Vagina (tissue), 2 donors: ENCODE measurements at places on chromosomes 4 and X.

DNA sequence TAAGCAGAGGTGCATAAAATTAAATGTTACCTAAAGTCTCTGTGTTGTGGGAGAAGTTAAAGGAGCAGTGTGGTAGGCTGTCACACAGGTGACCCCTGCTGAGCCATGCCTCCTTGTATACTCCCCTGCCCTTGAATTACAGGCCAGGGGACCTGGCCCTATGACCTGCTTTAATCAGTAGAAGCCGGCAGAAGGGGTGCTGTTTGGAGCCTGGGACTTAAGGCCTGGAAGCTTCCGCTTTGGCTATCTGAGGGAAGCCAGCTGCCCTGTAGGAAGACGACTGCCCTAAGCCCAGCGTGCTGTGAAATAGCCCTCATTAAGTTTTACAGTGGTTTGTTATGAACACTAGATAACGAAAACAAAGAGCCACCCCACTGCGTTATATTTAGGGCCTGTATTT lies 34.1 kb downstream of the SPINK2 start:
- DNase-seq, result no peak

DNA sequence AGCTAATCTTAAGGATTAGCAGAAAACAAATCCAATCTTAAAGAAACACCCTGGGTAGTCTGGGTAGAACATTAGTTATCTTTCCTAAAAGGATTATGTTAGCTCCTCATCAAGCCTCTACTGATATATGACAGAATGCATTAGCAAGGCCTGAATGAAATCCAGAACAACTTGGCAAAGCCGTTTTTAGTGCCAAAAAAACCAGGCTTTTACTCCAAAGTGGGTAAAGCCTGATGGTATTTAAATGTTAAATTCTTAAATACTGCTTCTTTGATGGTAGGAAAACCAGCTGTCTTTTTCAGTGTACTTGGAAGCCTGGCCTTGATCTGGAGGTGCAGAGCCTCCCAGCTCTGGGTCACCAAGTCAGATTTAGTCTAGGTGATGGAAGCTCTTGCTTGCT lies 120.4 kb downstream of the GATB start:
- DNase-seq, result no peak

GRCh38 chr4:98630737-98631454 lies 27.5 kb downstream of the TSPAN5 start:
- DNase-seq, result no peak

DNA sequence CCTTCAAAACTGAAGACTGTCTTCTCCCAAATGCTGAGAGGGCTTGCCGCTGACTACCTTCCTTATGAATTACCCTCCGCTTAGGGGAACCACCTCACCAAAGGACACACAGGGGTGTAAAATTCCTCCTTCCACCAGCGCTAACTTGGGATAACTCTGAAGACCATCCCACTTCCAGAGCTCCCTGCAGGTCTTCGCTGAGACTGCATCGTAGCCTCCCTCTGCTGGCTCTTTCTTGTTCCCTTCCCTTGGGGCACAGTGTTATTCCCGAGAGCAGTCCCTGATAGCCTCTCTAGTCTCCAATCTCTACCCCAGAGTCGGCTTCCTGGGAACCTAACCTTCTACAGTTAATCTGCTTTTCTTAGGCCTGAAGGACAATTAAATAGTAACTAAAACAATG lies 725.5 kb upstream of the ATOH1 start:
- no peak for DNase-seq

DNA sequence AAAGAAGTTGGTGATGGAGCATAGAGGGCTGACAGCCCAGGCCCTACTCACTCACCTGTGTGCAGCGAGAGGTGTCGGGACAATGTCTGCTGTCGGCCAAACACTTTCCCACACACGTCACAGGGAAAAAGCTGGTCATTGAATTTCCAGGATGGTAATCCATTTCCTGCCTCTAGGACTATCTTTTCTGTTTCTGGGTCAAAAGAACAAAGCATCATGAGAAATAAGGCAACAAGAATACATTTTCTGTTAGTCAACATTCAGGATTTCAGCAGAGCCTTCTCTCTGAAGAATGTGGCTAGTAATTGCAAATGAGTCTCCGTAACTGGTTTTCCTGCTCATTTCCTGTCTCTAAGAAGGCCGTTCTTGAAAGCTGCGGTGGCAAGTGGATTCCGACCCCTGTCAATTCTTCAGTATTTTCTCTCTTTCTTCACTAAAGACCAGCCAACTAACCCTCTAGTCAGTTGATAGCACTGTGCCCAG lies 99.4 kb downstream of the C4orf51 start:
- no peak for DNase-seq

- DNase-seq, result no peak
Observed at GRCh38 chr4:159201168-159201567, 98.3 kb downstream of the RAPGEF2 start.

DNA sequence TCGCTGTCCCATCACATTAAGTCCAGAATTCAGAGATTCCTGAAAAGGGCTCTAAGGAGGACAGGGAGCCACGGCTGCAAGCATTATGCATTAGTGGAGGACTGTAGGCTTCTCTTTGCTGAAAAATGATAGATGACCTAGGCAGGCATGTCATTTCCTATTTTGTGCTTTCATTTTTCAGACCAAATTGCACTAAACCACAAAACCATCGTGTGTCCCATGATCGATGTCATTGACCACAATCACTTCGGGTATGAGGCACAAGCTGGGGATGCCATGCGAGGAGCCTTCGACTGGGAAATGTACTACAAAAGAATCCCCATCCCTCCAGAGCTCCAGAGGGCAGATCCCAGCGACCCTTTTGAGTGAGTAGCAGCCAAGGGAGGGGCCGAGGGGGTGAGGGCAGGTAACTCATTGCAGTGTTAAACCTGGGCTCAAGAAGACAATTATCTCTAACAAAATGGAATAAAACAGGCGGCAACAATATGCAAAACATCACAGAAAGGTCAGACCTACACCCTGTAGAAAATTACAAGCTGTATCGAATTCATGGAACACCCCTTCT lies 355.2 kb upstream of the GALNT7 start:
- no peak for DNase-seq

DNA sequence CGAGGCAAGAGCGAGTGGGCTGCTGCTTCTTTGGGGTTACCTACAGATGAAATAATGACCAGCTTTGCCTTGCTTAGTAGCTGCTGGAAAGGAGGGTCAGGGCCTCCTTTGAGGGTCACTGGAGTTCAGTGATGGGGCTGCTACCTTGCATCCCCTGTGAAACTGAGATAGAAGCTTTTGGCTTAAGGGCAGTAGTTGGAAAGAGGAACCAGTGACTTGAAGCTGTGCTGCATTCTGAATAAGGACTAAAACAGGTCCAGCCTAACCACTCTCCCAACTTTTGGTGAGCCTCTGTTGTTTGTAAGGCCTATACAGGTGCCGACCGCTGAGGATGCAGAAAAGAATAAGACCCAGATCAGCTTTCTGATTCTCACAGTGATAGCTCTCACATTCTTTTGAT lies 41.2 kb downstream of the RASL11B start:
- DNase-seq, result no peak

DNA sequence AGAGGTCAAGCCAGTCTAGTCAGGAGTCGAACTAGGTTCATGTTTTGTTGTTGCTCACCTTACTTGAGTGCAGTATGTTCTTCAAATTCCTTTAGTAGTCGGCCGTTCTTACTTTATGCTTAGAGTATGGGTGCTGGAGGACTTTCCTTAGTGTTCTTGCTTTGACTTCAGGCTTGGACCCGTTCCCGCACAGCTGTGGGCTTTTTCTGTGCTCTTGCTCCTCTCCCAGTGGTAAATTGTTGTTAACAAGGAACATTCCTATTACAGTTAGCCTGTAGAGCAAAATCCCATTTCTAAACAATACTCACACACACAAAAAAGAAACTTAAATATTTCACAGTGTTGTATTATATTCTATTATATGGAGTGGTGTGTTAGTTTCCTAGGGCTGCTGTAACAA lies 113.5 kb downstream of the RAP1GDS1 start:
- no peak for DNase-seq

- no peak for DNase-seq
Observed at GRCh38 chr4:71171592-71171991, 167.2 kb upstream of the SLC4A4 start.

- DNase-seq, result no peak
Observed at GRCh38 chr4:42478509-42478908, 81.2 kb downstream of the SHISA3 start.

DNA sequence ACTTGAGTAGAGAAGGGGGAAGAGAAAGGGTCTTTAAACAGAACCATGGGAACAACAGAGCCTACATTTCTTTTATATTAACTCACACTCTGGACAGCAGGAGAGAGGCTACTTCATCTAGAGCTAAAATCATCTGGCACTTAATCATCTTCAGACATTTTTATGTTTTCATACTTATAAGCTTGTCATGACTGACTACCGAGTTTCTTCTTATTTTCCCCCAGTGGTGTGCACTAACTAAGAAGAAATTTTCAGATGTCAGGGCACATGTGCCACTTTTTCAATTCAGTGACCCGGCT lies 11.8 kb upstream of the RTL5 start:
- DNase-seq, result no peak

DNA sequence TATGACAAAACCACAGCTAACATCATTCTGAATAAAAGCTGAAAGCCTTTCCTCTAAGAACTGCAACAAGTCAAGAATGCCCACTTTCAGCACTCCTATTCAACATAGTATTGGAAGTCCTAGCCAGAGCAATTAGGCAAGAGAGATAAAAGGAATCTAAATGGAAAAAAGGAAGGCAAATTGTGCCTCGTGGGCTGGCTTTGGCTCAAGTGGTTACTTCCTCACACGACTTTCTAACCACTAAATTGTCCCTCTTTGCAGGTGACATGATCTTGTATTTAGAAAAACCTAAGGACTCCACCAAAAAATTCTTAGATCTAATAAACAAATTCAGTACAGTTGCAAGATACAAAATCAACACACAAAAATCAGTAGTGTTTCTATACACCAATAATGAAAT lies 57.2 kb downstream of the SCML2 start:
- DNase-seq, result no peak

GRCh38 chr4:99403380-99404184 lies 31.6 kb downstream of the ADH7 start:
- no peak for DNase-seq

DNA sequence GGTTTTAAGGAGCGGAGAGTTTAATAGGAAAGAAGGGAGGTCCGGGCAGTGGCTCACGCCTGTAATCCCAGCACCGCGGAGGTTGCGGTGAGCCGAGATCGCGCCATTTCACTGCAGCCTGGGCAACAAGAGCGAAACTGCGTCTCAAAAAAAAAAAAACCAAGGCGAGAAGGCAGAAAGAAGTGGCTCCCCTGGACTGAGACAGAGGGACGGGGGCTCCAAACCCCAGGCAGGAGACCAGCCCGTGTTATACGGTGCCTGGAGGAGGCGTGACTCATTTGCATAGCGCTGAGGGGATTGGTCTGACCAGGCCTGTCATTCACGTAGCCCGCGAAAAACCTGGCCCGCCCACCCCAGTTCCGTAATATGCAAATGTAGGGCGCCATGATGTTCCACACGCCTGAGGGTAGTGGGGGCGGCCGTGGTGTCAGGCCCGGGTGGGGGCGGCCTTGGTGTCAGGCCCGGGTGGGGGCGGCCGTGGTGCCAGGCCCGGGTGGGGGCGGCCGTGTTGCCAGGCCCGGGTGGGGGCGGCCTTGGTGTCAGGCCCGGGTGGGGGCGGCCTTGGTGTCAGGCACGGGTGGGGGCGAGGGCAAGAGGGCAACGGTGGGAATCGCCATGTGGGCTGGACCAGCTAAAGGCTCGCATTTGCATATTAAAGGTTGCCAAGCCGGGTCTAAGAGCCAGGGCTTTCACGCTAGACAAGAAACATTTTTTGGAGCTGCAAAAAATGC lies 2.1 kb downstream of the PLCXD1 start:
- no peak for DNase-seq

DNA sequence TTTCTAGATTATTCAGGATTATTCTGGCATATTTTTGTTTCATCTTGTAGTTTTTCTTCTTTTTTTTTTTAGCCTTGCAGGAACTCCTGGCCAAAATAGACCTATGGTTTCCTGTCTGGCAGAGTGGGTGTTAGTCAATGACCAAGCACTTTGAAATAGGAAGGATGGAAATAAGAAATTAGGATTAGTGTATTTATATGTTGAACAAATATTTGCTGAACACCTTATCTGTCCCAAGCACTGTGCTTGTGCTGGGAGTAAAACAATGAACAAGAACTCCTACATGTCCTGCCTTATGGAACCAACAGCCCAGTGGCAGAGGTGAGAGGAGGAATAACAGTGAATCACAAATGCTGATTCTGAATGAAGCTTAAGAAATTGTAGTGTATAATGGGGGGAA lies 4.5 kb downstream of the MMRN1 start:
- DNase-seq, result no peak

GRCh38 chr4:133982533-133983224 lies 218.9 kb downstream of the PABPC4L start:
- no peak for DNase-seq

DNA sequence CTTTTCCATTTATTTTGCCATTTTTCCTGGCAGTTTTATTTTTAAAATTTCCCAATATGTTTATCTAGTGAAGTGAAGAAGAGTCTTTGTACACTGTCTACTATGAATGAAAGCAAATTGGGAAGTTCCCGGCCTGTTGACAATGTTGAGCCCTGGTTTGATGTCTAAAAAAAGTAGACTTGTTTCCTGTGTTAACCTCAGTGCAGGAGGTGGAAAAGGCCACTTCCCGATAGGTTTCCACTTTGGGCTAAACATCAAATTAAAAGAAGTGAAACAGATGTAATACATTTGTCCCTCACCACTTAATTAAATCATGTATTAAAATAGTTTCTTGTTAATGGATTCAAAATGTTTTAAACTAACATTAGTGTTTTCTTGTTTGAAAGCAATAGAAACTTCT lies 30.0 kb downstream of the BBS12 start:
- no peak for DNase-seq

DNA sequence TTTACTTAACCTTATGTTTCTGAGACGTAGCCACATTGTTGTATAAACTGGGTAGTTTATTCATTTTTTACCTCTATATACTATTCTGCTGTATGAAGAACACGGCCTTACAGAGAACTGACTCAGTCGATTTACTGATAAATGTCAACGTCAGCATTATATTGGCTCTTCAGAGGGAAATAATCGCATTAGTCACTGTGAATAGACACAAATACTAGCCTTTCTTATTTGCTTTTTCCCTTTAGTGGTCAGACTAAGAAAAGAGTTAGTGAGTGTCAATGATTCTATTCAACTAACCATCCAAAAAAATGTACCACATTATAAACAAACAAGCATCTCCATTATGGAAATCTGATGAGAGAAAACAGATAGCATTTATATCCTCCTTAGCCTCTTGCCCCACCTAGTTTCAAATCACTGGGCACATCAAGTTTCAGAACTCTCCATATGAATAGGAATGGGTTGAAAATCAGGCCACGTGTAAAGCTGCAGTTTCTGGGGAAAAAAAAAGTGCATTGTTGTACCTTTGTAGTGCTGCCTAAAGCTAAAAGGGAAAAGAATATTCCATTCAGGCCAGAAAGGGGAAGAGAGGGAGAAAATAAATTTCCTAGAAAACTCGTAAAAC lies 146.7 kb upstream of the VCX3A start:
- DNase-seq, result no peak
